Right renal cortex interstitium (tissue), 3 donors: ENCODE measurements at places on chromosomes 5 and 9.
A peak's percentile ranks its signal among the peaks of the same experiment; 100 is the strongest.

- no peak for DNase-seq
Observed at GRCh38 chr5:181149355-181149754, 2.0 kb downstream of the OR2V2 start.

GRCh38 chr5:127602481-127602880 is 46.4 kb upstream of the CTXN3 start:
- DNase-seq: no peak

DNA sequence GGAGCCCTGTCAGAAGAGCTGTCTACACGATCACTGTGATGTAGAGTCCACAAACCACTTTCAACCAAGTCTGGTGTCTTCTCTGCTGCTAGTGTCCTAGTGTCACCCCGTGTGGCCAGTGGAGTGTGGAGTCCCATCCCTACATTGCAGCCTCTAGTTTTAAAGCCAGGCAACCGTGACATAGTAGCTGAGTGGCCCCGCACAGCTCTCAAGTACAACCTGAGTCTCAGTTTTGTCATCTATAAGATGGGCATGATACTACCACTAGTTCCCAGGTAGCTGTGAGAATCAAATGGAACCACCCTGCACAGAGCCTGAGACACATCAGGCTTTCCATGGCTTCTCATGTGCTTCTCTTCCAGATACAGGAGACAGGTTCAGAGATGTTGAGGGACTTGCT is 43.2 kb upstream of the AKNA start:
- DNase-seq: no peak

- DNase-seq: no peak
Observed at GRCh38 chr9:83060556-83060955, 2.4 kb downstream of the RASEF start.

DNA sequence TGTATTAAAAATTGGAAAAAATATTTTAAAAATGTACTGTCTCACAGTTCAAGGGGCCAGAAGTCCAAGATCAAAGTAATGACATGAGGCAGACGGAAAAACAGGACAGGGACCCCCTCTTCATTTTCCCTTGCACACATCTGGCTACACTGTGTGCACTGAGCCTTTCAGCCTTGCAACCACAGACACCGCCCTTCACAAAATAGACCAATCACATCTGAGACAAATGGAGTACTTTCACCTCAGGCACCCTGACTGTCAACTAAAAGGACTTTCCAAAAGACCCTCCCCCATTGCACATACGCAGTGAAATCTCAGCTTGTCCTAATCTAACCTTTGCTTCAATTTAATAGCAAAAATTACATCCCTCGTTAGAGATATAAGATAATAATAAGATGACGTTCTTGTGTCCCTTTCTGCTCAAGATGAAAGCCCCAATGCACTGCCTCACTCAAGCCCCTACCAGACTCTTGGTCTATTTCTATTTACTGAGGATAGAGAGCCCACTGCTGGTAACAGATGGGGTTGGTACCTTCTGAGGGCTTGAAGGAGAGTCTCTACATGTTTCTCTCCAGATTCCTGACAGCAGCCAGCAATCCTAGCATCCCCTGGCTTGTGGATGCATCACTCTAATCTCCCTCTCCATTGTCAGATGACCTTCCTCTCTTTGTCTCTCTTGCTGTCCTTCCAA is 514.8 kb upstream of the ADAMTS16 start:
- no peak for DNase-seq

GRCh38 chr5:164204338-164204946 is 699.0 kb downstream of the MAT2B start:
- no peak for DNase-seq

DNA sequence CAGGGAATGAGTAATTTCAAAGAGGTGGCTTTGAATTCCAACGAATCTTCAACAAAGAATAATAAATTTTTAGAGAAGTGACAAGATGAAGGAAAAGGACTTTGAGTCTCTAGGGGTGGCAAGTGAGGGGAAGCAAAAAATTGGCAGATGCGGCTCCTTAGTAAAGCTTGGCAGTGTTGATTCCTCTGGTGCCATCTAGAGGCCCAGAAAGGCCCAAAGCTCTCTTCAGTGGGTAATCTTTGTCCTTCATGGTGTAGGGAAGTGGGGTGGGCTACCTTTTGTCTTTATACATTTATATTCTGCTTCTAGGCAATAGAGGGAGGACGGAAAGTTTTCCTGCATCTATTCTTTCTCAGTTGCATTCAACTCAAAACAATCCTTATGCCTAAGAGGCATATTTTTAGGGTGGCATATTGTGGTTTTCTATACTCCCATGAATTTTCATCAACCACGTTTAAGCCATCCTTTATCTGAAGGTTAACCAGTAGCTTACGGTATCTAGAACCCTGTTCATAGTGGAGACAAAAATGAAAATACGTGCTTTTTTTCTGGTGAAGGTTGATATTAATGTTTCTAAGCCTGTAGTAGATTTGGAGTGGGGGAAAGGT is 17.5 kb upstream of the ROPN1L start:
- DNase-seq: no peak

GRCh38 chr9:137982200-137982599 is 104.6 kb downstream of the CACNA1B start:
- DNase-seq: no peak

GRCh38 chr9:76911971-76912370 is 6.1 kb upstream of the PRUNE2 start:
- no peak for DNase-seq

- no peak for DNase-seq
Observed at GRCh38 chr5:109413458-109413857, 3.7 kb upstream of the PJA2 start.

DNA sequence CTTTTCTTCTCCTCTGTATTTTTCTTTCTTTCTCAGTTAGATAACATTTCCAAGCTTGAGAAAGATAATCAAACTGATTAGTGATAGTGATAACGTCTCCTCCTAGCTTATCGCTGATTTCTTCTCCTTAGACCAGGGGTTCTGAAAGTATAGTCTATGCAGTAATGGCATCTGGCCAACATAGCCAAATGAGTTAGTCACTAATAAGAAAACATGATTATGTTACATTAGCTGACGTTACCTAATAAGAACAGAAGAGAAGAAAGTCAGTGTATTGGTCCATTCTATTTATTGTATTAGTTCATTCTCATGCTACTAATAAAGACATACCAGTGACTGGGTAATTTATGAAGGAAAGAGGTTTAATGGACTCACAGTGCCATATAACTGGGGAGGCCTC is 111.2 kb downstream of the STRBP start:
- no peak for DNase-seq

GRCh38 chr5:4252385-4252784 is 656.8 kb downstream of the IRX1 start:
- no peak for DNase-seq

GRCh38 chr9:74711341-74711740 is 176.4 kb downstream of the TRPM6 start:
- DNase-seq: peak; percentile 52

GRCh38 chr5:87754009-87754757 is 341.5 kb upstream of the CCNH start:
- DNase-seq: no peak

GRCh38 chr9:124752967-124753366 is 18.1 kb downstream of the NR6A1 start:
- no peak for DNase-seq

GRCh38 chr5:3852161-3852916 is 256.7 kb downstream of the IRX1 start:
- no peak for DNase-seq
